PC-9 (cell line): ENCODE measurements at places on chromosomes 3 and 15. TPM values are rescaled to one million over a fixed set of nuclear protein-coding genes. Genes with fewer than 3 reads are reported as not detected.
A peak's percentile ranks its signal among the peaks of the same experiment; 100 is the strongest.

- H3K4me1 ChIP-seq = peaks cover 45% of the 10 kb centered on the region
- H3K36me3 ChIP-seq = peaks cover 33% of the 10 kb centered on the region
- H3K27ac ChIP-seq = peak overlapping the region; percentile 41
Observed at GRCh38 chr15:67096546-67097294, 31.3 kb downstream of the SMAD3 start.

DNA sequence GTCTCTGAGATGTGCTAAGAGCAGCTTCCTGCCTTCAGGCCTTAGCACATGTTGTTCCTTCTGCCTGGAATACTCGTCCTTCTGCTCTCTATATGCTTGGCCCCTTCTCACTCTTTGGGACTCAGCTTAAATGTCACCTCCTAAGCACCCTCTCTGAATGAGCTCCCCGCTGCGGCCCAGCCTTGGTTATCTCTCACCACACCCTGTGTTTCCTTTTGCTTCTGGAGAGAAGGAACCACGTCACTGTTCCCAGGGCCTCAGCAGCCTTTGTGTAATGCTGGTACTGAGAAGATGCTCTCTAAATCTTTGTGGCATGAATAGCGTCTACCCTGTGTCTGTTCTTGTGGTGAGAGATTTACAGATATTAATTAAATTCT, 2.2 kb downstream of the FAH start:
- H3K4me3 ChIP-seq = no peak overlapping the region
- no peak for DNase-seq
- H3K36me3 ChIP-seq = peaks cover 18% of the 10 kb centered on the region
- peaks cover 34% of the 10 kb centered on the region for H3K4me1 ChIP-seq

- no peaks in the 10 kb centered on the region for H3K36me3 ChIP-seq
- no peaks in the 10 kb centered on the region for H3K27me3 ChIP-seq
- DNase-seq = no peak
- H3K4me3 ChIP-seq = no peak overlapping the region
Observed at GRCh38 chr3:186775999-186776398, 7.4 kb upstream of the EIF4A2 start.

DNA sequence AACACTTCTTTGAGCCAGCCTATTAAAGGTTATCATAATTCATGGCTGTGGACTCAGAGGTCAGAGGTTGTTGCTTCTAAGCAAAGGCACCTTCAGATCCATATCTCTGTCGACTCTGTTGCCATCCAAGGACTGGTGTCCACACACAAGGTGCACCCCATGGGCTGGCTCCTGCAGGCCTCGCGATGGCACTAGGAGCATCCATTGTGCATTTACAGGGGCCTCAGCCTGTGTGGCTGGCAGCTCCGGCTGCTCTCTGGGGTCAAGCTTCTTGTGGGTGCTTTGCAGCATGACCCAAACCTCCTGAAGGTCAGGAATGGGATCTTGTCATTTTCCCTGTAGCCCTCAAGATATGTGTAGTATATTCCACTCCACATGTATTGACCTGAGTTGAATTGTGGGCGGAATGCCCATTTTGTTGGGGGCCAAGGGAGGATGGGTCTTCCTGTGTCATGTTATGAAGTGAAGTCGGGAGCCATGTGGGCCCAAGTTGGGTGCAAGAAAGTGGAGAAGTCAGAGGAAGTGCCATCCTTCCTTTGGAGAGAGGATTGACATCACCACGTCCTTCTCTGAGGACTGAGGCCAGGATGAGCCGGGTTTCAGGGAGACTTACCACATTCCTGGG, 43.9 kb downstream of the CHDH start:
- peaks cover 99% of the 10 kb centered on the region for H3K27me3 ChIP-seq
- DNase-seq = no peak
- no peak overlapping the region for H3K27ac ChIP-seq
- no peaks in the 10 kb centered on the region for H3K36me3 ChIP-seq

DNA sequence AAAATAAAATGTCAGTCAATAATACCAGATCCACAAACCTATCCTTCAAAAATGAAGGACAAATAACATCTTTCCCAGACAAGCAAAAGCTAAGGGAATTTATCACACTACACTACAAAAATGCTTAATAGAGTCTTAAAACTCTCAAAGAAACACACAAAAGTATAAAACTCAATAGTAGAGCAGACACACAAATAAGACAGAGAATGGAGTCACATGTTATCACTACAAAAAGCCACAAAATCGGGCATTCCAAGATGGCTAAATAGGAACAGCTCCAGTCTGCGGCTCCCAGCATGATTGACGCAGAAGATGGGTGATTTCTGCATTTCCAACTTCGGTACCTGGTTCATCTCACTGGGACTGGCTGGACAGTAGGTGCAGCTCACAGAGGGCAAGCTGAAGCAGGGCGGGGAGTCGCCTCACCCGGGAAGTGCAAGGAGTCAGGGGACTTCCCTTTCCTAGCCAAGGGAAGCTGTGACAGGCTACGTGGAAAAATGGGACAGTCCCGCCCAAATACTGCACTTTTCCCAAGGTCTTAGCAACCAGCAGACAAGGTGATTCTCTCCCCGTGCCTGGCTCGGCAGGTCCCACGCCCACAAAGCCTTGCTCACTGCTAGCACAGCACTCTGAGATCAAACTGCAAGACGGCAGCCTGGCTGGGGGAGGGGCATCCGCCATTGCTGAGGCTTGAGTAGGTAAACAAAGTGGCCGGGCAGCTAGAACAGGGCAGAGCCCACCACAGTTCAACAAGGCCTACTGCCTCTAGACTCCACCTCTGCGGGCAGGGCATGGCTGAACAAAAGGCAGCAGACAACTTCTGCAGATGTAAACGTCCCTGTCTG, 46.3 kb downstream of the SENP7 start:
- H3K27me3 ChIP-seq = no peaks in the 10 kb centered on the region
- H3K4me3 ChIP-seq = no peak overlapping the region
- H3K4me1 ChIP-seq = no peaks in the 10 kb centered on the region
- H3K36me3 ChIP-seq = no peaks in the 10 kb centered on the region
- H3K27ac ChIP-seq = no peak overlapping the region

DNA sequence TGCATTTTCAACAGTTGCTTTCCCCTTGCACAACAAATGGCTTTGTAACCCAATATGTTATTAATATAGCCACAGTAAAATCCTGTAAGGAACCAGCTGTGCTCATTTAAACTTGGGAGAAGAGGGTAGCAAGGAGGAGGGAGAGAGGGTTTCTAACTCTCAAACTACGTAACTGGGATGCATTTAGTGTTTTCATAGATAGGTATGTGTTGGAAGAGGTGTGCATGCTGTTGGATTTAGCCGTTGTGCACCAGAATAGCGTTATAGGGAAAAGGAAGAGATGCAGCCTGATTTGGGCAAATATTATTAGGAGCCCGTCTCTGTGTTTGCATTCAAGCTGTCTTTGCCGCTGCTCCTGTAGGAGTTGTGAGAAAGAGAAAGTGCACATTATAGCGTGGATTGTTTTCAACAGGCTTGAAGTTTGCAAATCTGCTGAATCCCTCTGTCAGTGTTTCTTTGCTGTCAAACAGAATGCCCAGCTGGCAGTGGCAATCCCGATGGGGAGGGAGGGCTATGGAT, 39.4 kb downstream of the ARPP21 start:
- H3K36me3 ChIP-seq = no peaks in the 10 kb centered on the region
- H3K27me3 ChIP-seq = peaks cover 35% of the 10 kb centered on the region
- no peak overlapping the region for H3K27ac ChIP-seq
- no peak overlapping the region for H3K4me3 ChIP-seq

The ZCWPW2 gene
- total RNA-seq = 0.80 and 0.81 TPM in 2 replicates

The TMEM202 gene
- total RNA-seq = not detected in 2 replicates

The GTF2E1 gene
- total RNA-seq = 22.2 and 23.3 TPM in 2 replicates
